Stimulated activated CD4-positive, alpha-beta T cell treated with anti-CD3 and anti-CD28 coated beads, Interleukin-2, amount 100 ng/mL, for 4 hours (primary cell): ENCODE measurements at places on chromosomes 4 and X.

DNA sequence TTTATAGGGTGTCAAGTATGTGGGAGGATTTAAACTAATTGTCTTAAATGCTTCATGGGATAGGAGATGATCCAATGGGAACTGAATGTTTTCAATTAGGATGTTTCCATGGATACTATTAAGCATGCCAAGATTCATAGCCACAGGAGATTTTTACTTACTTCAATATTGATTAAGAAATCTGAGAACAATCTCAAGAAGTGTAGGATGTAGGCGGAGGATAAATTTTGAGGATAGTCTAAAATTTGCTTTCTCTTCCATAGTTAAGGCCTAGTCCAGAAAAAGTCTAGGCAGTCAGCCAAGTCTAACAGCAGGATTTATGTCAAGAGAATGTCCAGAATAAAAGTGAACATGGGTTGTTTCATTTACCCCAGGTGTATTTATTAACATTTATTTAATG is 32.8 kb downstream of the REPS2 start:
- no peak for DNase-seq

DNA sequence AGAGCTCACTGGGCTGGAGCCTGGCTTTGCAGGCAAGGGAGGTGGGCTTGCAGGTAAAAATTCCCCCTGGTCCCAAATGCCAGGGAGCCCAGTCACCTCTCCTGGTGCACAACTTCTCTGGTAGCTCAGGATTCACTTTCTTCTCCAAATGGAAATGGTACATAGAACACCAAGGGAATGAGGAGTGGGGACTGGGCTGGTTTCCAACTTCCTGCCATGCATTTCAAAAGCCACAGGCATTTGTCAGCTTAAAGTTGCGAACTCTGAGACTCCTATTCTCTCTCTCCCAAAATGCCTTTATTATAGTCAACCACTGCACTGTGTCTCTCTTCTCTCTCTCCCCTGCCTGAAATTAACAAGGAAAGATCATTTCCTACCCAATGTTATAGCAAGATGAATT is 177.3 kb downstream of the GRIA3 start:
- DNase-seq, result no peak

DNA sequence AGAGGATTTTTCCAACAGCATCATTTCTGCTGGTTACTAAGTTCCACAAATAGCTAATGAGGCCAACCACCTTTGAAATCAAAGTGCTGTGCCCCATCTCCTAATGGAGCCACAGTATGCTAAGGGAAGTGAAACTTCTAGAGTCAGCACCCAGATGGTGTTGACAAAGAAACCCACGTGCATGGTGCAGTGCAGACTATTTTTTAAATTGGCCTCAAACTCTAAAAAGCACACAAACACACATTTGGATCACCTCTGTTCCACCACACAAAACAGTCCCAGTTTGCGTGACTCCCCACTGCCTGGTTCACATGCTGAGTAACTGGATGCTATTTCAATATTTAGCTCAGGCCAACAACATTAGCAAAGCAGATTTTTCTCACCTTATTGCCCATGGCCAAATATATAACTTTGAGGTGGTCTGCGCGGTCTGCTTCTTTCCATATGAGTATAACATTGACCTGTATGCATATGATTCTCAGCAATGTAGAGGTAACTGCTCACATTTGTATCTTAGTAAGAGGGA is 69.9 kb downstream of the AMELX start:
- no peak for DNase-seq

DNA sequence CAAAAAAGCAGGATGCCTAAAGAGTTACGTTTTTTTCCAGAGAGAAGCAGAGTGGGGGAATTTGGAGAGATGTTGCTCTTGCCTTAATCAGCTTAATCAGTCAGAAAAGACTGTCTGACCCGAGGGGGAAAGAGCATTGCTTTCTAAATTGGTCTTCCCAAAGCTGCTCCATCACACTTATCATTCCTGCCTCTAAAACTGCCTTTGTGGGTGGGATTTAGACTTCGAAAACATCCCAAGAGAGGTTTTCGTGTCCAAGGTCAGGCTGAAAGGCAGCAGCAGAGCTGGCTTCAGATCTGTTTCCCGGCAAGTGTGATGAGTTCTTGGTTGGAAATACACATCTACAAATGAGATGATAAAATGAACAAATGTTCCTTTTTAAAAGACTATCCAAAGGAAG is 155.2 kb downstream of the SH2D1A start:
- no peak for DNase-seq

- no peak for DNase-seq
These were observed 15.6 kb upstream of the SULT1E1 start for GRCh38 chr4:69875576-69875975.

- no peak for DNase-seq
These were observed 108.8 kb downstream of the NAA11 start for GRCh38 chr4:79217025-79217424.

- DNase-seq, result no peak
These were observed 186.6 kb downstream of the RPA4 start for GRCh38 chrX:97070346-97070745.

- DNase-seq, result no peak
These were observed 59.4 kb upstream of the PPP4R3C start for GRCh38 chrX:27522500-27522899.

DNA sequence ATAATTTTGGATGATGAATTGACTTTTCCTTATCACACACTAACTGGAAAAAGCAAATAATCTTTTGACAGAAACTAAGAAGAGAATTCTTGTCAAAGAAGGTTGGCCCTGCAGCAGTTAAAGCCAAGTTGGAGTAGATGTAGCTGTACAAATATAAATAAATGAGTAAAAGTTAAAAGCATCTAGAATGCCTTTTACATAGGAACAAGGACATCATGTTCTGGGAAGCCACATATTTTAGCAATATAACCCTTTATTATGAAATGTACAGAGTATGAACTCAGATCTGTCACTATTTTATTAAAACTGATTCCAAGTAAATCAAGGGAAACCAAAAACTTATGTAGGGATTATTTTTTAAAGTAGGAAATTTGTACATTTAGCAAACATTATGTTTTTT is 269.4 kb upstream of the FAT4 start:
- no peak for DNase-seq

DNA sequence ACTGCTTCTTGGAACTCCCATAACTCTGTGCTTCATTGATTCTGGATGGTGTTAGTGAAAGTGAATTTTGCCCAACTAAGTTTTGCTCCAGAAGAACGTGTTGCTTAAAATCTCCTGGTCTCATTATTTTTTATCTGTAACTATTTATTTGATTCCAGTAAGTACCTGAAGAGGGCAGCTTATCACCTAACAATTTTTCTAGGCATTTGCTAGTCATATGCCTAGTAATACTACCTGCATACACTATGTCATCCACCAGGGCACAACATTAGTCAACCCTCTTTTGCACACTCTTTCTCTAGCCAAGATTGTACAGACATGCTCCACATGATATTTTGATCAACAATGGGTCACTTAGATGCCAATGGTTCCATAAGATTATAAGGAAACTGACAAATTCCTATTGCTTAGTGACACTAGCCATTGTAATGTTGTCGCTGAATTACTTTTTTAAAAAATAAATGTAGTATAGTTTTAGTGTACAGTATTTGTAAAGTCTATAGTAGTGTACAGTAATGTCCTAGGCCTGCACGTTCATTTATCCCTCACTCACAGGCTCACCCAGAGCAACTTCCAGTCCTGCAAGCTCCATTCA is 499.9 kb upstream of the AADAT start:
- DNase-seq, result no peak

DNA sequence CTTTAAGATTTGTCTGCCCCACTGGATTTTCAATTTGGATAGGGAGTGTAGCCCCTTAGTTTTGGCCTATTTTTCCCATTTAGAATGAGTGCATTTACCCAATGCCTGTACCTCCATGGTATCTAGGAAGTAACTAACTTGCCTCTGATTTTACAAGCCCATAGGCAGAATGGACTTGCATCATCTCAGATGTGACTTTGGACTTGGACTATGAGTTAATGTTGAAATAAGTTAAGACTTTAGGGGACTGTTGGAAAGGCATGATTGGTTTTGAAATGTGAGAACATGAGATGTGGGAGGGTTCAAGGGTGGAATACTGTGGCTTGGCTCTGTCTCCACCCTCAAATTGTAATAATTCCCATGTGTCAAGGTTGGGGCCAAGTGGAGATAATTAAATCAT is 2480.2 kb downstream of the PCDH7 start:
- DNase-seq, result no peak

DNA sequence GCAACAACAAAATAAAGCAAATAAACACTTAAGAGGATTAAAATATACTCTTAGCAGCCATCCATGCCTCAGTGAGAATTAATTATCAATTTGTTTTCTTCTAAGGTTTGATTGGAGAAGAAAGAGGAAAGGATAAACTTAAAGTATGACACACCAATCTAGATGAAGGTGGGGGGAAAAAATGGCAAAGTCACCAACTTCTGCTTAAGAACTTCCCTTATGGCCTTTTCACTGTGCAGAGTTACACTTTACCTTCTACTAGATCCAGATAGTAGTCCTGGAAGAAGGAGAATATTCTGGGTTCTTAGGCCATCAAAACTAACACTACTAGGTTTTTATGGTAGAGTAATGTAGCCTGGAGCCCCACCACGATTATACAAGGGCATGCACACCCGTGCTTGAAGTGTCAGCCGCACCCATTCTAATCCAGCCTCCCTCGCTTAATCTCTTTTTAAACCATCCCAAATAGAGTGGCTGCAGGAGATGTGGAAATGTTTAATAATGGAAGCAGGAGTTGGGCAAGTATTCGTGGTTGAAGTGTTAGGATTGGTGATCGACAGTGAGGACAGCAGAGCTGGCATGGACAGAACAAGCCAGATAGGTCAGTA is 14.1 kb downstream of the ENPEP start:
- no peak for DNase-seq

GRCh38 chr4:163309466-163309865 is 22.9 kb downstream of the NPY1R start:
- DNase-seq, result no peak

DNA sequence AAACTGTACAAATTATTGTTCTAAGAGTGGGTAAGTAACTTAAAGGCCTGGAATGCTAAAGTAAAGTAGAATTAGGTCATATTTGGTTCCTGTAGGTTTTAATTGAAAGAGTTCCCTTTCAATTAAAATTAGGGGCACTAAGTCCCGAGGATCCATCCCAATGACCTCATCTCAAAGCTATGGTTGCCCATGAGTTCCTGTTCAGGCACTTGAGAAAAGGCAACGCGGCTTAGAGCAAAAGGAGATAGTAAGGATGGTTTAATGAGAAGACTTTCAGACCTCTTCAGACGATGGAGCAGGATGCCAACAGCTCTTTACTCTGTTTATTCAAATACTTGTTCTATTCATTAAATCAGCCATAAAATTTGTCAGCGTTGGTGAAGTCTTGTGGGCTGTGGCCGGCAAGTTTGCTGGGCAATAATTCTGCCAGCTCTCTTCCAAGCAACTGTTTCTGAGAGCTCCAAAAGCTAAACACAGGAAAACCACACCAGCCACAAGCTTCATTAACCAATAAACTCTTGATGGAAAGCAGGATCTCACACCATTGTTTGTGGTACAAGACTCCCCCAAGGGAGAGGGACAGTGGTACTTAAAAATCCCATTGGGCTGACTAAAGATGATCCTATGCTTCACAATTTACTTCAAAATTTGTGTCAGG is 167.4 kb downstream of the COL4A6 start:
- no peak for DNase-seq

- DNase-seq, result no peak
These were observed 105.2 kb upstream of the LRPAP1 start for GRCh38 chr4:3637326-3638016.

DNA sequence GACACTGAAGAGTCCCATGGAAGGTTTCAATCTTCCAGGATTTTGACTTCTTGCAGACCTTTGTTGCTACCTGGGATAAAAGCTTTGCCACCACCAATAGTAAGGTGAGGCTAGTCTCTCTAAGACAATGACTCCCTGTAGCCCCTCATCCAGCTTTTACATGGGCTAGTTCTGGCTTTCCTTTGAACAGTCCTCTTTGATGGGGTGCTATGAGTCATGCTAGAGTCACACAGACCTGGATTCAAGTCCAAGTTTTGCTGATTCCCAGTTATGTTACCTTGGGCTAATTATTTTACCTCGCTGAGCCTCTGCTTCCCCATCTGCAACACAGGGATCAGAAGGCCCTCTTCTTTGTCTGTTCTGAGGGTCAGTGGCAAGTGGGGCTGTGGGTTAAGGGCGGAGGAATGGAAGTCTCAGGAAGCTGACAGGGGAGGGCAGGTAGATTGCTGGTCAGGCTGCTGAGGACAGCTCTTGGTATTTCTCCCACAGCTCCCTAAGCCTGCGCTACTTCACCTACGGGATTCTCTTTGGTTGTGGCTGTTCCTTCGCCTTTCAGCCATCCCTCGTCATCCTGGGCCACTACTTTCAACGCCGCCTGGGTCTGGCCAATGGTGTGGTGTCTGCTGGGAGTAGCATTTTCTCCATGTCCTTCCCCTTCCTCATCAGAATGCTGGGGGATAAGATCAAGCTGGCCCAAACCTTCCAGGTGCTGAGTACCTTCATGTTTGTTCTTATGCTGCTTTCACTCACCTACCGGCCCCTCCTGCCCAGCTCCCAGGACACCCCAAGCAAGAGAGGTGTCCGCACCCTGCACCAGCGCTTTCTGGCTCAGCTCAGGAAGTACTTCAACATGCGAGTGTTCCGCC is 90.3 kb downstream of the RLIM start:
- no peak for DNase-seq

- no peak for DNase-seq
These were observed 33.6 kb upstream of the CCNG2 start for GRCh38 chr4:77123411-77123810.

DNA sequence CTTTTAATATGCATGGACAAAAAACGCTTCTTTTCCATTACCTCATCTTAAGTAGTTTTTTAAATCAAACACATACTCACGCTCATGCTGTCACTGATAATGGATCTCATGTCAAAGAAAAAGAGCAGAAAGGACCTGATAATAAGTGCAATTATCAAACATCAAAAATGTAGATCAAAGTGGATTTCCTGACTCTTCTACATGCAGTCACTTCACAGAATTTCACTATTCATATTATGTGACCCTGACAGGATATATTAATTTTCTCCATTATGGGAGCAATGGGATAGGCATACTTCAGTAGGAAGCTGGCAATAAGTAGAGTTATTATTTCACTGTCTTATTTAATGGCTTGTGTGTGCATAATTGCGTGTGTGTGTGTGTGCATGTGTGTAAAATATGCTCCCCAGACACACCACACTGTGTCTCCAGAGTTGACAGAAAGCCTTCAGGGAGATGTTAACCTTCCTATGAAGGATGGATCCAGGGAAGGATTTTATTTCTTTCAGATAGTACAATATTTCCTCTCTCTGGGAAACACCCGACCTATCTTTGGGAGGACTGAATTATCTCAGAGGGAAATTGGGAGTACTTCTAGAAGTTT is 445.2 kb downstream of the SH2D1A start:
- no peak for DNase-seq

DNA sequence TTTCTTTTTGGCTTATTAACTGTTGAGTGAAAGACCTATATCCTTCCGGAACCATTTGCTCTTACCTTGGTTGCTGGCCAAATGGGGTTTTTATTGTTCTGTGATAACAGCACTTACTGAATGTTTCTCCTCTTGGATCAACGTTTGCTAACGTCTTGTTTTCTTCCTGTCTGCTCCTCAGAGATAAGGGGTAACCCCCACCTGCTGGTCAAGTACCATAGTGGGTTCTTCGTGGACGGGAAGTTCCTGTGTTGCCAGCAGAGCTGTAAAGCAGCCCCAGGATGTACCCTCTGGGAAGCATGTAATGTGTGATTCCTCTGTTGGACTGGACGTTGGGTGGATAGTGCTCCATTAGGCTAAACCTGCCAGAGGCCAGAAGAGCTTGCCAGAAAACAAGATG is 15.3 kb downstream of the BMX start:
- DNase-seq, result no peak

- no peak for DNase-seq
These were observed 57.0 kb upstream of the ARSJ start for GRCh38 chr4:114036426-114036825.

- DNase-seq, result no peak
These were observed 728.1 kb upstream of the MAGEB2 start for GRCh38 chrX:29487214-29487613.
